Calu3 (cell line): ENCODE measurements at places on chromosomes 7 and 10. TPM values are rescaled to one million over a fixed set of nuclear protein-coding genes. Genes with fewer than 3 reads are reported as not detected.

Gene C10orf143
- total RNA-seq: 0.50 and 0.78 TPM in 2 replicates

Gene STRIP2
- 10.1 and 13.2 TPM in 2 replicates for total RNA-seq

Gene LEP
- not detected in 2 replicates for total RNA-seq

Gene LIPF
- total RNA-seq: not detected in 2 replicates

Gene IRF5
- total RNA-seq: 11.4 and 13.4 TPM in 2 replicates

Gene SFRP5
- total RNA-seq: 0.19 and 0.20 TPM in 2 replicates

Gene OIT3
- total RNA-seq: 1.4 and 1.9 TPM in 2 replicates

Gene PIK3AP1
- 114 and 117 TPM in 2 replicates for total RNA-seq
